ENCODE measurements at places on chromosomes 2 and 18. TPM values are rescaled to one million over a fixed set of nuclear protein-coding genes. Genes with fewer than 3 reads are reported as not detected.

CERS6 gene
- 27.1 TPM for total RNA-seq

GRCh38 chr2:47145466-47145865 is 9.6 kb downstream of the STPG4 start:
- DNase-seq: no peak

MATN3 gene
- not detected for total RNA-seq

- no peak for DNase-seq
These were observed 13.2 kb downstream of the LRRFIP1 start for GRCh38 chr2:237640493-237640998.

MERTK gene
- total RNA-seq: 1.3 TPM

GRCh38 chr2:162369551-162369950 is 25.6 kb downstream of the GCA start:
- DNase-seq: no peak

MRPS5 gene
- 93.6 TPM for total RNA-seq

DNA sequence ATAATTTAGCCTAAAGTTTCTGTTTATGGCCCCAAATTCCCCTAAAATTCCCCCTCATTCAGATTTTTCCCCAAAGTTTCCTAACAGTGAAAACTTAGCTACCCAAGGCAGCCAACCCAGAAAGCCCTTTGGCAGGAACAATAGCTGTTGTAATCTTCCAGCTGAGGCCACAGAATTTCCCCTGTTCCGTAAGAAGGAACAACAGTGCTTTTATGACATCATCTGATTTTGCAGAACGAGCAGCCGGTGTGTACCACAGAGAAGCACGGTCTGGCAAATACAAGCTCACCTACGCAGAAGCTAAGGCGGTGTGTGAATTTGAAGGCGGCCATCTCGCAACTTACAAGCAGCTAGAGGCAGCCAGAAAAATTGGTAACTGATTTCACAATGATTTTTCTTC is 6.3 kb downstream of the TNFAIP6 start:
- DNase-seq: no peak

DNA sequence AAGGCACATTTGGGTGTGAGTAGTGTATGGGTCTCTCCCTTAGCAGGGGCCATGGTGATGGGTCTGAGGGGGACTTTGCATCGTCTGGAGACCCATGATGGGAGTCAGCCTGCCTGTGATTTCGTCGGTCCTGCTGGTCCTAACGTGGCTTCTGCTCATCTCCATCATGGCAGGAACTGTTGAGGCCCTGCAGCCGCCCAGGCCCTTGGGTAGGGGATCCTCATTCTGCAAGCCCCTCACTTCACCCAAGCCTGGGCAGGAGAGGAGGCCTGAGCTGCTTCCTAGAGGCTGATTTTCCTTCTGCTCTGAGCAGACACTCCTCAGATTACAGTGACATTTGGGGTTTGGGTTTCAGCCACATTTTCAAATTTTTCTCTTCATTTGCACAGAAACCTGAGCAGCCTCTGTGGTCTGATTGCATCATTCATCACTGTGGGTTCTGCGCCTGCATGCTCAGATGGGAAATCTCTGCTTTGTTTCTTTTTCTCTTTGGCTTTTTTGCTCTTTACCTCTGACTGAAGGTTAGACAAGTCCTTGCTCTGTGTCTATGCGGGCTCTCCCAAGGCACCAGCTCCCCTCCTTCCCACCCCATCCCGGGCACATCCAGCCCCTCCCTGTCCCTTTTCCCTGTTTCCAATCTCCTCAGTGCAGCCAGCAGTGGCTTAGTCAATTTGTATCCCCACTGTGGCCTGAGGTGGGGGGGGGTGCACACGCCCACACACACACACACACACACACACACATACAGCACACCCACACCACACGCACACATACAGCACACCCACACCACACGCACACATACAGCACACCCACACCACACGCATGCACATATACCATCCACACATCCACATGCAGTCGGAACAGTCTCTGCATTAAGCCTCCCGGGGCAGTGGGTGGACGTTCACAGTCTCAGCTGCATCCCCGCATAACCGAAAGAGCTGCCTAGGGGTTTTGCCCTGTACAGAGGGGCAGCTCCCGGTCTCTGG is 305.4 kb upstream of the HS6ST1 start:
- peak; percentile 40 for DNase-seq

- DNase-seq: no peak
These were observed 33.2 kb downstream of the LAMA1 start for GRCh38 chr18:7084080-7085065.

DNA sequence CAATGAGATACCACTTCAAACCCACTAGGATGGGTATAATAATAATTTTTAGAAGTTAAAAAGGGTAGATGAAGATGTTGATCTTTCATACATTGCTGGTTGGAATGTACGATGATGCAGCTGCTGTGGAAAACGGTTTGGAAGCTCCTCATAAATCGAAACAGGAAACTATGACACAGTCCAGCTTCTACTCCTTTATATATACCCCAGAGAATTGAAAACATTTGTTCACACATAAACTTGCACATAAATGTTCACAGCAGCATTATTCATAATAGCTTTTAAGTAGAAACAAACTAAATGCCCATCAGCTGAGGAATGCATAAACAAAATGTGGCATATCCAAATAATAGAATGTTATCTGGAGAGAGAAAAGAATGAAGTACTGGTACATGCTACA is 95.0 kb downstream of the STRADB start:
- DNase-seq: no peak

DNA sequence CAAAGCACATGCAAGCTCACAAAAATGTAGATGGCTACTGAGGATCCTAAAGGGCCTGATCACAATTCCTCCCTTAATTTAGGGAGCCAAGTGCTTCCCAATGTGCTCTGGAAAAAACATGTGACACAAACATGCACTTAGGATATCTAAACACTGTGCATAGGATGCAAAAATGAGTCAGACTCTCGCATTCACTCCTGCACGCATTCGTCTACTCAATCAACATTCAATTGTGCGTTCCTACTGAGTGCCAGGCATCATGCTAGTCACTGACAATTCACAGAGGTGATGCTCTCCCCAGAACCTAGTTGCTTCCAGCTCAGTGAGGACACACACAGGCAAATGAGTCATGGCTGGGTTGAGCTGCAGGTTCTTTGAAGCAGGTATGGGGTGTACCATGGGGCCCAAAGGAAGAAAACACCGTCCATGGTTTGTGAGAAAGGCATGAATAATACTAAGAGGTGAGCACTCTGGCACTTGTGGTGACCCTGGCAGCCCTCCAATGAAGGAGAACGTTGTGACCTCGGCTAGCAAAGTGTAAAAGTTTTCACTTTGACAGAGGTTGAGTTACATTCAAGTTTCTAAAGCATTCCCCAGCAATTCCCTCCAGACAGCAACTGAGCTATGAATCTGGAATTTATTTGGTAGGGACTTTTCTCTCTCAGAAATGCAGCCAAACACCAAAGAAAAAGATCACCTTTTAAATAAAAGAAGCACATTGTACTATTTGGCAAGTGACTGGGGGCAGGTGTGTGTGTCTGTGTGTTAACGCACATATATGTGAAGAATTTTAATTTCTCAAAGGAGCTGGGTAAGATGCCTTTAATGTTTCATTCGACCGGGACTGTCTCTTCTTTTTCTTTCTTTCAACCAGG is 173.3 kb downstream of the ALPK2 start:
- DNase-seq: no peak

DNA sequence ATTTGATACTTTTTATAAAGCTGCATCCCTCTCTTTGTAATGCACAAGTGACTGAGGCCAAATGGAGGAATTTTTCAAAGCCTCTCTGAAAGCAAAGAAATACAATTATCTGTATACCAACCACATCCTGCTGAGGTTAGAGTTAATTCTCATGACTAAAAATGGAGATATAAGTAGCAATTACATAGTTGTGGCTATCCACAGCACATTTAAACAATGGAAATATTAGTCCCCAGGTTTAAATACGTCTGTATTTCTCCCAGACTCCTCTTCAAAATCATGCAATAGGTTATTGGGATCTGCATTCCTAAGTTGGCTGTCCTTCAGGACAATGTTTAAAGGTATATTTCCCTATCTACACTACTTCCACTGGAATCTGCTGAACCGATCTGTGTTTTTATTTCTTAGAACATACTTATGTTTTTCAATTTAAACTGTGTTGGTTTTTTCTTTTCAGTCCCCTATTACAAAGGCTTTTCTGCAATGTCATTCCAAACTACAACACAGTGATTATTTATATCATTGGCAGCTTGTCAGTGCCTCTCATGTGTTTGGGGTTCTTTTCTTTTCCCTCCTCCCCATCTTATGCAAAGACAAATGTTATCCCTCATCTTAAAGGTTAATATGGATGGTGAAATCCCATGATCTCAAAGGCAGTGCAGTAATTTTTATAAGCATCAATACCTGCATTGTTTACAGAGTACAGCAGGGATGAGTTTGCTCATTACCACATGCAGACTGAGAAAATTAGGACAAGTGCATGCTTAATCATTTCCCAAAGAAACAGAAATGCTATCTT is 134.8 kb upstream of the FSHR start:
- no peak for DNase-seq

DNA sequence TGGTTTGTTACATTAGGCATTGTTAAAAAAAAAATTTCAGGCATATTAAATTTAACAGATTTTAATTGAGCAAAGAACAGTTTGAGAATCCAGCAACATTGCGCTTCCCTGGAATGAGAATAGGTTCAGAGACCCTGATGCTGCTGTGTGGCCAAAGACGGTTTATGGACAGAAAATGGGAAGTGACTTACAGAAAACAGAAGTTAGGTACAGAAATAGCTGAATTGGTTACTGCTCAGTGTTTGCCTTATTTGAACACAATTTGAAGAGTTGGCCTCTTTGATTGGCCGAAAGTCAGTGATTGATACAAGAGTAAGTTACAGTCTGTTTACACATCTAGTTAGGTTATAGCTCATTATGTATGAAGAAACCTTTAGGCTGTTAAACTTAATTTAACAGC is 6.0 kb upstream of the NEDD4L start:
- no peak for DNase-seq

DNA sequence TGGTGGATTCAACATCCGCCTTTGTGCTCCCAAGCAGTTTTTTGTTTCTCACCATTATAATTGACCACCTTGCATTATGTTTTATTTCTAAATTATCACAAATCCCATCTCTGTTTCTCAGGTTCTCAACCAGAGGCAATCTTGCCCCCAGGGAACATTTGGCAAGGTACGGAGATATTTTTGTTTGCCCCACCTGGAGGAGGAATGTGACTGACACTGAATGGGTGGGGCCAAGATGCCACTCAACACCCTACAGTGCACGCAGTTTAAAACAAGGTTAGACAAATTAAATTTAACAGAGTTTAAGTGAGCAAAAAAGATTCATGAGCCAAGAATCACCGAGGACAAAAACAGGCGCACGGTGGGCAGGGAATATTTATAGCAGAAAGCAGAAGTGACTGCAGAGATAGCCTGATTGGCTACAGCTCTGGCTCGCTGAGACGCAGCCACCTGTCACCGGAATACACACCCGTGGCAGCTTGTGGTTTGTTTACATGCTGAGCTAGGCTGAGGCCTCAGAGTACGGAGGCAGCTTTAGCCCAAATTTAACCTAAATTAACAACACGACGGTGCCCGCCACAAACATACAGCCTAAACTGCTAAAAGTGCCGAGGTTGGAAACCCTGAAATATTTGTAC is 150.0 kb upstream of the ALKAL2 start:
- DNase-seq: peak; percentile 62

GRCh38 chr2:84900971-84901370 is 4.5 kb upstream of the TMSB10 start:
- no peak for DNase-seq

DNA sequence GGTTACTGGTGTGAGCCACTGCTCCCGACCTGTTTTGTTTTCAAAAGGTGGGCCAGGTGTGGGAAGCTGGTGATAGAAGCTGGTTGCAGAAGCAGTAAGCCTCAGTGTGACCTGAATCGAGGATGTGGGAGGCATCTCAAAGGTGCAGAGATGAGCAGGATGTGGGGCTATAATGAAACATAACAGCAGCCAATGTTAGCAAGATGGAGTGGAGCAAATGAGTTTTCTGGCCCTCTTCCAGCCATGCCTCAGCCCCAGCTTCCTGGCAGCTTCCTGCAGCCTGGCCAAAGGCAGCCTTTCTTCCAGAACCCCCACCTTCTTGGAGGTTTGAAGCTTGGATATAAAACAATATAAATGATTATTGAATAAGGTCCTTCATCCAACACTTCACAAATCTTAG is 184.8 kb downstream of the NCK2 start:
- peak; percentile 21 for DNase-seq

DNA sequence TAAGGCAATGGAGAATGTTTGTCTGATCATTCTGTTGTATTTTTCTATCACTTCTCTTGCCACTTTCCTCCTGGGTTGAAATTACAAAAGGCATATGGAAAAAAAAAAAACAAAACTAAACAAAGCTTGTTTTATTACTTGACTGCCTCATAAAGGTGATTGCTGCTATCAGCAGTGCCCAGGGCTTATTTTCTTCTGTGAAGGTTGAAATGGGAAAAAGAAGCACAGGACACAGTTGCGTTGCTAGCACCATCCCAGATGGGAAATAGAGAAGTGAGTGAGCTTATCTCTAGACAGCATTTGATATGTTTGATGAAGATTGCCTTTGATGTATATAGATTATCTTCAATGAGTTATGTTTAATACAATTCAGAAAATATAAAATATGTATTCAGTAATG is 633.8 kb upstream of the ZNF804A start:
- DNase-seq: no peak

DNA sequence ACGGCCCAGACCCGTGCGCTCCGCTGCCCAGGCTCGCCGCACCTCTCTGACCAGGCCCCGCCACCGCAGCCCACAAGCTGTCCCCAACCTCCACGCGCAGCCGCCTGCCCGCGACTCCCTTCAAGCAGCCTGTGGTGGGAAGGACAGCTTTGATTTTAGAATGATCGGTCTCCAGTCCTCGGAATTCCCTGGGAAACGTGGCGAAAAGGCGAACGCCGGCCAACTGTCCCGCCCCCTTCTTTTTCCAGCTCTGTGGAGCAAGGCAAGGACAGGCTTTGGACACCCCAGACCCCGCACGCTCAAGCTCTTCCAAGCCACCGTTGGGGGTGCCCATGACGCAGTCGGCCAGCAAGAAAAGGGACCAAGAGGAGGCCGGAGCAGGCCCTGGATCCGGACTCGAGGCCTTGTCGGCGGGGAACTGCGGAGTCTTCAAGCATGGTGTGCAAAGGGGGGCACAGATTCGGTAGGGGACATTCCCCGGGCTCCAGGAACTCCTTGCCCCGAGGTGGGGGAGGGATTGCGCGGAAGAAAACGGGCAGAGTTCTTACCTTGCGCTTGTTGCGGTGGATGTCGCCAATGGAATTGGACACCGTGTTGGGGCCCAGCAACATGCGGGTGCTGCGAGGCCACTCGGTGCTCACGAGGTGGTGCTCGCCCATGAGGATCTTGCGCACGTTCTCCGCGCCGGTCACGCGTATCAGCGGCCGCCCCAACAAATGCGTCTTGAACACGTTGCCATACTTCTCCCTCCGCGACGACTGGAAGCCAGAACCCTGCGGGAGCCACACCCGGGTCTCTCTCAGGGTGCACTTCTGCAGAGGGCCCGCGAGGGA is 4.0 kb downstream of the CYP26B1 start:
- DNase-seq: no peak

KCNG2 gene
- not detected for total RNA-seq

DNA sequence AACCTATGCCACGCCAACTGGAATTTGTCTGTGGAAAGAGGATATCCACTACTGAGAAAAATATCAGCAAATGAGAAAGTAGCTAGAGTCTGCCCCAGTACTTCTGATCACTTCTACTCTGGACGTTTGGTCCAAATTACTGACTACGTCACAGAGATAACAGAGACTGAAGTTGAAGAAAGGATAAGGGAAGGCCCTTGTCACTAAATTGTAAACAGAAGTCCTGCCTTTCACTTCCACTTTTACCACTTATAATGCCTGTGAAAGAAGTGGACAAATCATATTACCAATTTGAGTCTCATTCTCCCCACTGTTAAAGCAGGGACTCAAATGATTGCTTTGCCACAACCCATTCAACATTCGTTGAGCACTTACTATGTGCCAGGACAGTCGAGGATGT is 173.9 kb upstream of the ERBB4 start:
- no peak for DNase-seq

SYT4 gene
- not detected for total RNA-seq
